ENCODE measurements at places on chromosomes 16 and 17.

- no peak for DNase-seq
These were observed 27.5 kb downstream of the PIMREG start for GRCh38 chr17:6471531-6472465.

DNA sequence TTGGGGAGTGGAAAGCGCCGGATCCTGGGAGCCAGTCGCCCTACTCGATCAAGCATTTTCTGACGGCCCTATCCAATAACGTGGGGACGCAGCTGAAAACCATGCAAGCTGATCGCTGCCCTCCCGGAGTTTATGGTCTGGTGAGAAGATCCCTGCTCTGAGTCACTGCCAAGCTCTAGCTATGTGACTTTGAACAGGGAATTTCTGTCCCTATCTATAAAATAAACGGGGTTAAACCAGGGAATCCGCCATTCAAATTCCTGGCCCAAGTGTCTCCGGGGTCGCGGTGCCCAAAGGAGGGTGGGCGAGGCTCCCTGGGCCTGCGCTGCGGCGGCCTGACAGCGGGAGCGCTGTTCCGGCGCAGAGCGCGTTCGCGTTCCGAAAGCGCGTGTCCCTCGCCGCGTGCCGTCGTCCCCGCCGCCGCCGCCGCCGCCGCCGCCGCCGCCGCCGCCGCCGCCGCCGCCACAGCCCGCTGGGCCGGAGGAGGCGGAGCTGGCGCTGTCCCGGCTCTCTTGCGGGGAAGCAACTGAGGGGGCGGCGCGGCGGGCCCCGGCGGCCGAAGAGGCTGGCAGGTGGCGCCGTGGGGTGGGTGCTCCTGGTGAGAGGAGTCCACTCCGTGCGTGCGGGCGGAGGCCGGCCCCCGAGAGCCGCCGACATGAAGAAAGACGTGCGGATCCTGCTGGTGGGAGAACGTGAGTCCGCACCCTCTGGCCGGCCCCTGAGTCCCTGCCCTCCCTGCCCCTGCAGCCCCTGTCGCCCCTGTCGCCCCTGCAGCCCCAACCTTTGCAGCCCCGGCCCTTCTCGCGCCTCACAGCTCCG, at the start of gene RHOT1:
Gene RHOT1 (plus strand): TSS at position 465 of the 819 bp plus-strand sequence. CDS start 191 bp downstream, at position 656.
- peak; percentile 77 for DNase-seq

- no peak for DNase-seq
These were observed 138.6 kb downstream of the CLEC16A start for GRCh38 chr16:11082860-11083388.

DNA sequence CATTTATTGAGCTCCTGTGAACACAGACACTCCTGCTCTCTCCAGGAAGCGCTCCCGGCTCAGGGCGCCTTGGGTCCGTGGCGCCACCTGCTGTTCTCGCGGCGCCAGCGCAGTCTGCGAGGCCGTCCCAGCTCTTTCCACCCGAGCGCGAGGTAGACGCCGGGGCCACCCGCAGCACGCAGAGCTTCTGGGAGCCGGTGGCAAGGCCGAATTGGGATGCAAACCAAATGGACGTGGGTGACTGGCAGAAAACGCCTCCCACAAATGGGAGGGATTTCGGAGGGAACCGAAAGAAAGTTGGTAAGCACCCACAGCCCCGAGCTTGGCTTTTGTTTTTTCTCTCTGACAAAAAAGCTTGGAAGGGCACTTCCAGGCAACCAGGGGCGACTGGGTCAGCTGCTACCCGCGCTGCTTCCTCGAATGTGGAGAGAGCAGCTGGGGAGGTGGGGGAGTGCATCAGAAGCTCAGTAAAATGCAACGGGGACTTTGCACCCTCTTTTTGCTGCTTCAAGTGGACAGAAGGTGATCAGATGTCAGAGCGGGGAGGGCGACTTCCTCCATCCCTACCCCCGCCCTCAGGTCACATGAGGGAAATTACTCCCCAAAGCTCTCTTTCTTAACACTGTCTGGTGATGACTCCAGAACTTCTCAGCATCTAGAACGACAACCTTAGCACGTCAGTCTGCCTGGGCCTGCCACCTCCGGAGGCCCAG, 13.5 kb upstream of the N4BP1 start:
- DNase-seq = peak; percentile 64

- DNase-seq = no peak
These were observed 5.2 kb downstream of the ITGA3 start for GRCh38 chr17:50060951-50061712.

GRCh38 chr17:73196500-73196899, 3.6 kb downstream of the COG1 start:
- peak; percentile 57 for DNase-seq

- no peak for DNase-seq
These were observed 12.8 kb upstream of the PAFAH1B1 start for GRCh38 chr17:2580661-2581060.

DNA sequence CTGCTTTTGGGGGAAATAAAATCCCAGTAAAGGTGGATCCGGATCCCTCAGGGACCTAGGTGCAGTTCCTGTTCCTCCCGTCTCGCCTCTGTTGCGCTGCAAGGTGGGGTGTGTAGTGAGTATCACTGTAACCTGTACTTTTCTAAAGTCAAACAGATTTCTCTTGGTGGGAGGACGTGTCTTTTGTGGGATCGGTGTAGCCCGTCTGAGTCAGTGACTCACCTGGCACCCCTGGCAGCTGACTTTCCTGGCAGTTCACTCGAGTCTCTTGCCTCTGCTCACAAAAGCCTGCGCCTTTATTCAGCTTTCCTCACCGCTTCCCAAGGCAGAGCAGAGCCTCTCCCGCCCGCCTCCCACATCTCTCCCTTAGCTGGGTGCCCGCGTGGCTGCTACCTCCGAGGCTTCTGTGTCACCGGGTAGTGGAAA, 85.7 kb downstream of the CMIP start:
- DNase-seq = no peak

DNA sequence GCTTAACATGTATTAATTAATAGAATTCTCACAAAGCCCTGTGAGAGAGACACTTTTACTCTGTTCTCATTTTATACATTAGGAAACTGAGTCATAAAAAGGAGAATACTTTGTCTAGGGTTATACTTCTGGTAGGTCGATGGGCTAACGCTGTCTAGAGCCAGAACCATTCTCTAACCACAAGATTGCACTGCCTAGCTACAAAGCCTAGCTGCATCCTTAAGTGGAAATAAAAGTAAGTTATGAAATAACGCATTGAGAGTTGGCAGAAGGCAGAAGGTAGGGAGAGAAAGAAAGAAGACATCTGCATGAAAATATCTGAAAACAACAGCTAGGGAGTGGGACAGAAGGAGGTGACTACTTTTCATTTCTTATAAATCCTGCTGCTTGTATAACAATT, 33.2 kb downstream of the IRX6 start:
- DNase-seq = no peak

- DNase-seq = no peak
These were observed 149.3 kb downstream of the CLEC16A start for GRCh38 chr16:11093572-11094074.

- DNase-seq = peak; percentile 5
These were observed 969.1 kb upstream of the EEF2KMT start for GRCh38 chr16:6066652-6067051.

GRCh38 chr17:73874008-73874720, 229.9 kb upstream of the SDK2 start:
- DNase-seq = no peak

DNA sequence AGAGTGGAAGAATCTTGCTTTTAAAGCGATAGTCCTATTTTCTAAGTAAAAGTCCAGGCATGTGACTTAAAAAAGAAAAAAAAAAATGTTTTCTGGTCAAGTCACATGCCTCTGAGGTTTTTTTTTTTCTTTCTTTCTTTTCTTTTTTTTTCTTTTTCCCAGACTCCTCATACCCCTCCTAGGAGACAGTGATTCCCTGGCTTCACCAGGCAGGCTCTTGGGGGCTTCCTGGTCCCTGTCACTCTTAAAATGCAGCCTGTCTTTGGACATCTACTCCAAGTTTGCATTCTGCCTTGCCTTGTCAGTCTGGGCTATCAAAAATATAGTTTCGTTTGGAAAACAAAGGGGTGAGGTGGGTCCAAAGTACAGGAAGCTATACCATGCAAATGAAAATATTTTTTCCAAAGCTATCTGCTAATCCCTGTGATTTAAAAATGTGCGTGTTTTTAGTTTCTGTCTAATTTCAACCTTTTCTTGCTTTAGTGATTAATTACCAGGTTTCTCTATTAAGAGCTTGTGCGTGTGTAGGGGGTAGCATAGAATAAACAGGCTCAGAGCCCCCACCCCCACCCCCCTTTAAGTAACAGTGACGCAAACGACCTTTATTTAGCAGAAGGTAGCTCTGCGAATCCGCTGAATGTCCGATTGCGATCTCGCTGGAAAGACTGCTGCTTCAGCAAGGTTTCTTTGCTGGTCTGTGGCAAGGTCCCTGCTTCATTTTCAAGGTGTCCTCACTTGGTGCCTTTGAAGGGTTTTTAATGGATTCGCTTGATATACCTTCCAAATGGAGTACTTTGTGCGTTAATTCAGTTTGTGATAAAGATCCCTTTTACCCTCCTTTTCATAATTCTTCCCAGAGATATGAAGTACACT, 510.2 kb downstream of the WWOX start:
- DNase-seq = no peak

DNA sequence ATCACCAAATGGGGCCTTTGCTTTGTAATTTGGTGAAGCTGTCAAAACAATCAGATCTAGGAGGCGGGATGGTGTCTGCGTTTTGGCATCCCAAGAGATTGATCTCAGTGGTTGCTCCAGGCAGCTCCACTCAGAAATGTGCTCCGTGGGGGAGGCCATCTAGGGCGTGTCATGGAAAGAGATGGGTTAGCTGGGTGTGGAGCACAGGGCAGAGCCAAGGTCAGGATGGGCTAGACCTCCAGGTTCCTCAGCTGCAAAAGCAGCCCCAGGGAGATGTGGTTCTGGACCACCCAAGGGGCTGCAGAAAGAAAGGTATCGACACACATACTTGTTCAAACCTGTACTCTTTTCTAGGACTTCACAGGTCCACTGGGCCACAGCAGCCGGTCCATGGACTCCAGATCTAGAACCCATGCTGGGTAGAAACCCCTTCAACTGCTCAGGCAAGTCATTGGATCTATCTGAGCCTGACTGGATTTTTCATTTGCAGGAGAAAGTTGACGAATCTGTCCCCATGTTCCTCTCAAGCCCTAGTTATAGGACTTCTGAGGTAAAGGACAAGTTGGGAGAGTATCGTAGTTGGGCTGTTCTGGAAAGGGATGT, 270.2 kb upstream of the RPL38 start:
- no peak for DNase-seq

- no peak for DNase-seq
These were observed 68.5 kb upstream of the DNAH17 start for GRCh38 chr17:78645421-78646295.

- DNase-seq = no peak
These were observed 12.3 kb upstream of the ABCC12 start for GRCh38 chr16:48168075-48168474.
